Adrenal gland (tissue), 19 donors: ENCODE measurements at places on chromosomes 13 and 19. TPM values are rescaled to one million over a fixed set of nuclear protein-coding genes. Genes with fewer than 3 reads are reported as not detected.

The FCER2 gene
- 0.54 TPM for polyA plus RNA-seq

The ZNF837 gene
- 8.1 TPM for polyA plus RNA-seq

The ZNF44 gene
- 11.5 TPM for polyA plus RNA-seq

The MAU2 gene
- polyA plus RNA-seq: 29.5 TPM
